ENCODE measurements at places on chromosomes 2 and 18. TPM values are rescaled to one million over a fixed set of nuclear protein-coding genes. Genes with fewer than 3 reads are reported as not detected.

The NAGK gene
- 200 TPM for total RNA-seq

The LIMS4 gene
- total RNA-seq, result 0.20 TPM

The SEMA4C gene
- 14.9 TPM for total RNA-seq

The FOXD4L1 gene
- total RNA-seq, result 0.16 TPM

The NRP2 gene
- total RNA-seq, result 20.0 TPM

The PLGLB2 gene
- 0.20 TPM for total RNA-seq

The EPC2 gene
- 16.4 TPM for total RNA-seq

The ITGB1BP1 gene
- total RNA-seq, result 53.8 TPM

The SLC14A1 gene
- total RNA-seq, result 0.52 TPM

The CDH7 gene
- not detected for total RNA-seq

The ASB18 gene
- total RNA-seq, result not detected

The DSG4 gene
- not detected for total RNA-seq

The DPP4 gene
- total RNA-seq, result 0.56 TPM

The TUBA3D gene
- not detected for total RNA-seq

The NOSTRIN gene
- total RNA-seq, result 3.6 TPM

The DIPK1C gene
- not detected for total RNA-seq

The DQX1 gene
- 5.6 TPM for total RNA-seq

The IKZF2 gene
- total RNA-seq, result 66.4 TPM

DNA sequence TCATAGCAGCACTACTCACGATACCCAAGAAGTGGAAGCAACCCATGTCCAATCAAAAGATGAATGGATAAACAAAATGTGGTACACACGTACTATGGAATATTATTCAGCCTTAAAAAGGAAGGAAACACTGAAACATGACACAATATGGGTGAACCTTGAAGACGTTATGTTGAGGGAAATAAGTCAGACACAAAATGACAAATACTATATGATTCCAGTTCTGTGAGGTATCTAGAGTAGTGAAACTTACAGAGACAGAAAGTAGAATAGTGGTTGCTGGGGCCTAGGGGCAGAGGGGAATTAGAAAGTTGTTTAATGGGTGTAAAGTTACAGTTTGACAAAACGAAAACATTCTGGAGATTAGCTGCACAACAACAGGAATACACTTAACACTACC lies 24.7 kb downstream of the TLK1 start:
- no peak for ATAC-seq

GRCh38 chr2:8682719-8683667 lies 1.1 kb downstream of the ID2 start:
- ATAC-seq, result no peak

DNA sequence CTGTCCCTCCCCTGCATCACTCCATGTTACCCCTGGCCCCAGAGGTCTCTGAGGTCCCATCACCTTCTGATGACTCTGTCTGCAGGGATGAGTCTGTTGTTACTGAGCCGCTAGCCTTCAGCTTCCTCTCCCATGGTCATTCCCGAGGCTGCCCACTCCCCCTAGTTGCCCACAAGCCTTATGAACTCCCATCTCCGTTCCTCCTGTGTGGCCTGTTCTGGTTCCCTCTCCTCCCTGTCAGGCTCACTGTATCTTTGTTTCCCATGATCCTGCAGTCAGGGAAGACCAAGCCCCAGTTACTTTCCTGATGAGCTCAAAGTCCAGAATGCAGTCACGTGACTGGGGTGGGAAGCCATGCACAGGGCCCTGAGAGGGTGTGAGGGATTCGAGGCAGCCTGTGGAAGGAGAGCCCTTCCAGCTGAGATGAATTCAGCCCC lies 39.5 kb downstream of the INPP4A start:
- ATAC-seq, result no peak

DNA sequence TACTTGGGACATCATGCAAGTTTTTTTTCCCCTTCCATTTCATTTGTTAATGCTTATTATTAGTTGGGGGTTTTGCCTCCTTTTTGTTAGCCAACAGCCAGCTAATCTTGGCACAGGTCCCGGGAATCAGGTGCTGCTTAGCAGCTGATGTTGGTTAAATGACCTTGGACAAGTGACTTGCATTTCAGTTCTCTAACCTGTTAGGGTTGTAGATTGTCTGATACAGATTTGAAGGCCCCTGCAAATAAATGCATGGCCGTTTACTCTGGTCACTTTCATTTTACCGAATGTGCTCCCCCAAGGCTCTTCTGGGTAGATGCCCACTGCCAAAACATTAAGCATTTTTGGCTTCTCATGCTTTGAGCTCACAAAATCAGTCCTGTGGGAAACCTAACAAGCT lies 120.9 kb downstream of the SPTBN1 start:
- ATAC-seq, result no peak

DNA sequence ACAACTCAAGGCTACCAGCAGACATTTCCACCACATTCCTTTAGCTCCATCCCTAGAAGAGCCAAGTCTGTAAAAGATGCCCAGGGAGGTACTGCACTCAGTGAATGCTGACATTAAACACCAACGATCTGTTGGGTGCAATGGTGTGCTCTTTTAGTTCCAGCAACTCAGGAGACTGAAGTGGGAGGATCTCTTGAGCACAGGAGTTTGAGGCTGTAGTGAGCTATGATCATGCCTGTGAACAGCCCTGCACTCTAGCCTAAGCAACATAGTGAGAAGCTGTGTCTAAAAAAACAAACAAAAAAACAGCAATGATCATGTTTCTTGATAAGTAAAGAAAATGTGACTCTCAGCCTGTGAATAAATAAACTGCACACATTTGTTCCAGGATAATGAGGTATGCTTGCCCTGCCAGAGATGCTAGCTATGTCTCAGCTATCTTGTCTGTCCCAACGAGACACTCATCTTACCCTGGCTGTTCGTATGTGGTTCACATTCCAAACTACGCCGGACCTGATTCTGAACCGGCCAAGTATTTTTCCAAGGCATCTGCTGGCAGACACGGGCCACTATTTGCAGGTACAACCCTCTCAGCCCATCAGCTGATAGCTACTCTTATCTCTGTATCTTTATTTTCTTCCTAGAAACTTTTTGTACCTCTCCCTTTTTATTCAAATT lies 21.8 kb downstream of the TMEM182 start:
- no peak for ATAC-seq

GRCh38 chr18:23832911-23833310 lies 143.7 kb downstream of the LAMA3 start:
- ATAC-seq, result no peak

DNA sequence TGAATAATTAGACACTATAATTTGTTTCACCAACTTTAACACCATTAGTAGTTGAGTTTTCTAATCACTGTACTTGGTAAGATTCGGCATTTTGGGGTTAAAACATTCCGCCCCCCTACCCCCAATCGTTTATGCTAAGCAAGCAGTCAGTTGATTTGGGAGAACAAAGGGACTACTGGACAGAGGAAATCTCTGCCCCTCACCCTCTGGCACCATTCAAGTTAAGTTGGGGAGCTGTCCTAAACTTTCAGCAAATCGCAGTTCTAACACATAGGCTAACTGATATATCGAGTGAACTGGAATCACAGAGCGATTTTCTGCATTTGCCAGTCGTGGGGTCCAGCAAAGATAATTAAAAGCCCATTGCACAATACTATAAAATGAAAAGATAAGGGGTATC lies 5.6 kb downstream of the KLF7 start:
- ATAC-seq, result no peak

GRCh38 chr2:24054366-24055010 lies 4.9 kb downstream of the FKBP1B start:
- ATAC-seq, result no peak

GRCh38 chr2:28206762-28207161 lies 185.9 kb upstream of the FOSL2 start:
- ATAC-seq, result no peak

GRCh38 chr2:153072813-153073212 lies 354.4 kb downstream of the ARL6IP6 start:
- ATAC-seq, result no peak

- peak; percentile 57 for ATAC-seq
Observed at GRCh38 chr2:109407276-109408042, 206.3 kb downstream of the SEPTIN10 start.

DNA sequence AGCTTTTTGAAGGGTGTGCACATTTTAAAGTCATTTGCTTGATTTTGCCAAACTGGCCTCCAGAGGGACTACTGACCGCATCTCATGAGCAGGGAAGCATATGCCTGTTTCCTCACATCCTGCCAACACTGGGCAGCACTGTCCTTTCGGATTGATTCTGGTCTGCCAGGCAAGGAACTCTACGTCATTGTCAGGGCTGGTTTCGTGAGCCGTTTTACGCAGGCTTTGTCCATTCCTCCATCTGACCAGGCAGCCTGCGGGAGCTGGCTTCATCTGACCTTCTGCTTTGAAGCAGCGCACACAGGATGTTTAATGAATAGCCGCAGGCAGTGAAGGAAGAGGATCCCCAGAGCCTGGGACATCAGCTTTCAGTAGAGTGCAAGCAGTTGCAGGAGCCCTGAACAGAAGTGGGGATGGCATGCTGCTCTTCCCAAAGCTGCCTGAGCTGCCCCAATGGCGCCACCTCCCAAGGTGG lies 46.3 kb upstream of the SEMA4C start:
- peak; percentile 11 for ATAC-seq

- peak; percentile 44 for ATAC-seq
Observed at GRCh38 chr18:48896875-48897511, 53.8 kb downstream of the SMAD7 start.

- peak; percentile 59 for ATAC-seq
Observed at GRCh38 chr2:64330281-64331113, 123.5 kb upstream of the LGALSL start.

- ATAC-seq, result no peak
Observed at GRCh38 chr18:59540780-59541179, 156.4 kb downstream of the CCBE1 start.

DNA sequence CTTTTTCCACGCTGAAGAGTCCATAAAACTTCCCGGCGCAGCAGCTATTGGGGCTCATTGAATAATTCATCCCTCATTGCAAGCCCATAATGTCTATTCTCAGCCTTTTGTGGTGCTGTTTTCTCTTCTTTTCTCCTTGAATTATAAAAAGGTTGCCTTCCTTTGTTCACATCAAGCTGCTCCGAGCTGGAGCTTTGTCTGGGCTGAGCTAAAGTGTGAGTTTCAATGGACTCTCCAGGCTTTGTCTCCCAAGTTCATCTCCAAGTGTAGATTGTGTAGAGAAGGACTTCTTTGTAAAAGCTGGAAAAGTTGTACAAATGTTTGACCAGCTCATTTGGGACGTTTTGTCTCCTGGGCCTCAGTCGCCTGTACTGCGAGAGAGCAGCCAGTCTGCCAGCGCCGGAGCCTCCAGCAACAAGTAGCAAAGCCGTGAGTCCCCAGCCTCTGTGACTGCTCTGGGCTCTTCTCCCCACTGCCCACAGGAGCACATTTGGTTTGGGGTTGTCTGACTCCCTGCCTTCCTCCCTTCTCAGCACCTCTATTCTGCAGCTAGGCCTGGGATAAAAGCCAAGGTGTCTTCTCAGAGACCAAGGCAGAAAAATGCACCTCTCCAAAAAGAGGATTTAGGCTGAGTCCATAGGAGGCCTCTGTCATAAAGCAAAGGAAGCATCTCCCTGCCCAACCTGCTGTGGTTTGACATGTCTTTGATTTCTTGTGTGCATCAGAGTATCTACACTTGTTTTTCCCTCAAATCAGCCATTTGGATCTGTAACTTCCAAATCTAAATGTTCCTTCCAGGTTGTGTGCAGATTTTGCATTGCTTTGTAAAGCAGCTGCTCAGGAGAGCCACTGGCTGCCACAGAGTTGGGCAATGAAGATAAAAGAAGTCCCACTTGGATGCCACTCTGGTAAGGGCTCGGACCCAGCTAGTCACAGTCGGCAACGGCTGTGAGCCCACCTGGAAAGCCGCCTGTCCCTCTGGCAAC lies 6.4 kb downstream of the PAX3 start:
- no peak for ATAC-seq

DNA sequence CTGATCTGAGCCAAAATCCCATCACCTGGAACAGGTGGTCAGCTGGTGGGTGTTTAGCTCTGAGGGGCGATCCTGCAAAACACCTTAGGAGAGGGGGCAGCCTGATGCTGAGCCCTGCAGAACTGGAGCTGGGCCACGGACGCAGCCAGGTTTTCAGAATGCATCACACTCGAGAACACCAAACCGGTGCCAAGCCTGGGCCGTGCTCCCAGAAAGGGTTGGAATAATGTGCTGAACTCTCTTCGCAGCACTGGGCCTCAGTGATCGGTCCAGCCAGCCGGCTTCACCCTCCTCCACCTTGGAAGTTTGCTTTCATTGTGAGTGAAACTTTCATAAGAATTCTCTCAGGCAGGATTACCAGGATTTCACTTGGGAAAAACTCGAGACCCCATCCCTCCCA lies 56.5 kb upstream of the TTC39C start:
- ATAC-seq, result peak; percentile 31

GRCh38 chr2:137937246-137937645 lies 27.0 kb upstream of the HNMT start:
- ATAC-seq, result no peak

DNA sequence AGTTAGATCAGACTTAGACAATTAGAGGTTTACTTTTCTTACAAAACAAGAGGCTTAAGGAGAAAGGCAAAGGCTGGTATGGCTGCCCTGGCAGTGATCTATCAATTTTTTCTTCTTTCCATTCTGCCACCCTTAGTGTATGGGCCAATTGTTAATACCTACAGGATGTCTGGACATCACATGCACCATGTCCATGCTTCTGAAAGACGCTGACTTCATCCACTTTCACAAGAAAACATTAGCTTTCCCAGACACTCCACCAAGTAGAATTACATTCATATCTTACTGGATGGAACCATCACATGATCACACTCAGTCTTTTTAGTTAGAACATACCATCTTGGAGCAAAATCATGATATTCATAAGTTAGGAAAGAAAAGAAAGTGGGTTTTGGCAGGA lies 120.9 kb downstream of the ARHGAP28 start:
- ATAC-seq, result no peak

- no peak for ATAC-seq
Observed at GRCh38 chr18:28831476-28831875, 654.5 kb upstream of the CDH2 start.

DNA sequence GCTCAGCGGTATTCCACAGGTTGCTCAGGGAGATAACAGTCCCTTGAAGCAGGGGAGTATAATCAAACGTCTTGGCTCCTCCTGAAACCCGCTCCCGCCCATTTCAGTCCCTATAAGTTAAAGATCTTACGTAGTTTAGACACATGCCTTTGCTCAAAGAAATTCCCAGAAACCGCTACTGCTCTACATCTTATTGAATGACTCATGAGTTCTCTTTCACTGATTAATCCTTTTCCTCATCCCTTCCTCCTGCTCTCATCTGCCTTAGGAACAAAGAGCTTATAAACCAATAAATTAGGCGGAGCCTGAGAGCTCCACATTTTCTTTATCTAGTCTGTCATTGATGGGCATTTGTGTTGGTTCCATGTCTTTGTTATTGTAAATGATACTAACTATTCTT lies 4.2 kb upstream of the SERPINB4 start:
- ATAC-seq, result no peak

DNA sequence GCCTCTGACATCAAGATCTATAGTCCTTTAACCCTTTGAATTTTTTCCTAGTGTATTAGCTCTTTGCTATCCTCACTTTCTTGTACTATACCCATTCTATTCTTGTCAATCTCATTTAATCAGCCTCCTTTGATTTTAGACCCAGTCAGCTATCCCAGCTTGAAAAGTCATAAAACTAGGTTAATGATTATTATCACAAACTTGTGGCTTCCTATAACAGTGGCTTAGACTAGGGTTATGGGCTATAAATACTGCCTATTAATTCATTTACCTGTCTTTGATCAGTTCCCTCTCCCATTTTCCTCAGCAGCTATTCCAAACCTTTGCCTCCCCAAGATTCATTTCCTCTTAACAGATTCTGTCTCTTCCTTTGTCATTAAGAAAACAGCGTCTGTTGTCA lies 174.8 kb downstream of the UBR3 start:
- ATAC-seq, result no peak

GRCh38 chr2:98489971-98490962 lies 45.6 kb downstream of the INPP4A start:
- ATAC-seq, result no peak

Data from esophagus mucosa (tissue), 1 donor.